ENCODE measurements at places on chromosomes 3 and 15.

DNA sequence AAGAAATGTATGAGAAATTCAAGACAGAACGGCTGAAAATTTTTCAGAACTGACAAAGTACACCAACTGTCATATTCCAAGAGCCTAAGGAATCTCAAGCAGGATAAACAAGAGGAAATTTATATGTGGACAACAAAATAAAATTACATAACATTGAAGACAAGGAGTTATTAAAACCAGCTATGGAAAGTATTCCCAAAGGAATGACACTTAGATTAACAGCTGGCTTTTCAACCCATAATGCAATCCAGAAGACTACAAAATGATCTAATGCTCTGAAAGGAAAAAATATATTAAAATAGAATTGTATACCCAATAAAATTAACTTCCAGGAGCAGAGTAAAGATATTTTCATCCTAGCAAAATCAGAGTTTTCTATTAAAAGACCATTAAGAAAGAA, 132.2 kb upstream of the BNIP2 start:
- DNase-seq = no peak

GRCh38 chr15:73318463-73319351, 50.1 kb downstream of the HCN4 start:
- no peak for DNase-seq

GRCh38 chr3:194212845-194213331, 76.9 kb downstream of the HES1 start:
- DNase-seq = no peak

DNA sequence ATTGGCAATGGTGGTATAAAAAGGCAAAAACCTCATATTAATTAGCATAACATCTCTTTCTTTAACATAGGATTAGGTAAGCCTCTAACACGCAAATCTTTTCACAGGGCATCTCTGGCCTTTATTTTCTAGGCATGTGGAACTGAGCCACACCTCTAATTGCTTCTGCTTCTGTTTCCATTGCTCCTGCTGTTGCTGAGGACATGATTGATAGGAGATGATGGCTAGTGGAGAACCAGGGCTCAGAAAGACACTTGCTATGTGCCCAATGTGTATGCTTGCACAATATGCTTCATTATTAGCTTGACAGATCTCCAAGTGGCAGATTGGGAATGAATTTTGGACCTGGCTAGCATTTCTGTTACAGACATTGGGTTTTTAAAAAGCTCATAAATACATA, 114.5 kb downstream of the EPHA3 start:
- DNase-seq = no peak

DNA sequence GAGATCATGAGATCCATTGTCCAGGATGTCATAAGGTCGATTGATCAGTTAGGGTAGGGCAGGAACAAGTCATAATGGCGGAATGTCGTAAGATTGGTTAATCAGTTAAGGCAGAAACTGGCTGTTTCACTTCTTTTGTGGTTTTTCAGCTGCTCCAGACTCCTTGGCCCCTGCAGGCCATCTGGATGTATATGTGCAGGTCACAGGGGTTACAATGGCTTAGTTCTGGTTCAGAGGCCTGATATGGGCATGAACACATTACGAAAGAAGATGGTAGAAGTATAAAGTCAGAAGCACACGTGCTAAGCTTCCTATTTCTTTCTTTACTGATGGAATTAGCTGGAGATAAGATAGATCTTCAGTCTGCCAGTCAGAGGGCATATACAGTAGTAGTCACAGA, 315.4 kb upstream of the LRRC3B start:
- no peak for DNase-seq

DNA sequence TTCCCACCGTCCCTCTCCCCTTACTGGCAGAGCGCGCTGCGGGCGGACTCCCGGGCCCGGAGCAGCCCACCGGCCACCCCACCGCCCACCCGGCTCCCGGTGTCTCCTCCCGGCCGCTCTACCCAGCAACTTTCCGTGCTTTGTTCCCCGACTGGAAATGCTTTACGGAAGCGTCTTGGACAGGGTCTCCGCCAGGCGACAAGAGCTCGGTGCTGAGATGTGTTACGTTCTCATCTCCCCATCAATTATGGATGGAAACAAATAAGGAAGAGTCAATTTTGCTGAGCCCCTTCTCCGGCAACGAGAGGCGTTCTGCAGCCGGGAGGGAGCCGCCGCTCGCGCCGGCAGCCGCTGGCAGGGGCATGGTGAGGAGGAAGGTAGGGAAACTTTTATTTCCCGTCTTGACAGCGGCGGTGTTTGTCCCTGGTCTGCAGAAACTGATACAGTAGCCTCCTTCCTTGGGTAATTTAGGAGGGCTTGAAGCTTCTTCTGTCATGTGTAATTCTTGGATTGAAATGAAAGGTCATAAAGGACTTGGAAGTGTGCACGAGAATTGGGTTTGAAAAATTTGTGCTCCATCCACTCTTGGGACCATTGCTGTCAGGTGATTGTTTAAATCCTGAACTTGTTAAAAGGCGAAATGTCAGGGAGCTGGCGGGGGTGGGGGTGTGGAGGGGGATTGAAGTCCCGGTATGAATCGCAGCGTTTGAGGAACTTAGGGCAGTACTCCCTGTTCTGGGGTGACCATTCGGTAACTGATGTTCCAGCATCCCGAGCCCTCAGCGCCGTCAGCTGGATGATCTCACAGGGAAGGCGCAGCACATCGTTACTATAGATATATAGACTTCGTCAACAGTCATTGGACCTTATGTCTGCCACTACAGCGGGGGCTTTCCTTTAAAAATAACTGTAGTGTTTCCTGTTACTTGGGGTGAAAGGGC, 1.5 kb downstream of the SEMA6D start:
- no peak for DNase-seq

- no peak for DNase-seq
Measured at GRCh38 chr3:195886181-195887141, 21.9 kb downstream of the TNK2 start.

DNA sequence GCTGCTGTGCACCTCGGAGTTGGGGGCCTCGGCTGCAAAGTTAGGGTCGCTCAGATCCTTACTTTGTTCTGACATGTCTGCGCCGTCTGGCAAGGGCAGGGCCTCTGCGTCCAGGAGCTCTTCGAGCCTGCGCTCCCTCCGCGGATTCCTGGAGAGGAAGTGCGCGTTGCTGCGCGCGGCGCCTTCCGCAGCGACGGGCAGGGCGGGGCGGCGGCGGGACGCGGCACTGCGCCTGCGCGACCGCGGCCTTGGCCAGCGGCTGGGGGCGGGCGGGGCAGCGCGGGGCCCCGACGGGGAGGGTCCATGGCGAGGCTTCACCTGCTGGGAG, at the start of gene NDN:
TSS of gene NDN (minus strand) at position 163 of the 328 bp plus-strand sequence. CDS start at position 75, 88 bp downstream.
- DNase-seq = no peak

GRCh38 chr3:120102232-120102631, 8.0 kb upstream of the GSK3B start:
- DNase-seq = no peak

DNA sequence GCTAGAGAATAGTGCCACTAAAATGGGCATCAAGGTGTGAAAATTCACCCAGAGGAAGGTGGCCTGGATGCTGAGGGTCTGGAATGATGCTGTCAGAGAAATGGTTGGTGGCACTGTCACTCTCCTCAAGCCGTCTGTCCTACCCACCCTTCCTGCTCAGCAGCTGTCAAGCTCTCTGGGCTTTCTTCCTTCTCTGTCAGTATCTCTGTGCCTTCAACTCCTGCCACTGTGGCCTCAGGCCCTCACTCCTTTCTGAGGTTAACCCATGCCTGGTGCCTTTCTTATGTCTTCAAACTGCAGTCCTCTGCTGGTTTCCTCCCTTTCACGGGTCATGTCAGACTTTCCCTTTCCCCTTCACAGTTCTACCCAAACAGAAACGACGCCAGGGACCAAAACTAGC, 4.4 kb downstream of the MYO5C start:
- DNase-seq = no peak

GRCh38 chr3:141291559-141292355, 60.1 kb downstream of the PXYLP1 start:
- no peak for DNase-seq

- DNase-seq = peak; percentile 22
Measured at GRCh38 chr3:7779331-7779730, 722.3 kb upstream of the LMCD1 start.
